ENCODE measurements at places on chromosomes 7 and 10. TPM values are rescaled to one million over a fixed set of nuclear protein-coding genes. Genes with fewer than 3 reads are reported as not detected.

DNA sequence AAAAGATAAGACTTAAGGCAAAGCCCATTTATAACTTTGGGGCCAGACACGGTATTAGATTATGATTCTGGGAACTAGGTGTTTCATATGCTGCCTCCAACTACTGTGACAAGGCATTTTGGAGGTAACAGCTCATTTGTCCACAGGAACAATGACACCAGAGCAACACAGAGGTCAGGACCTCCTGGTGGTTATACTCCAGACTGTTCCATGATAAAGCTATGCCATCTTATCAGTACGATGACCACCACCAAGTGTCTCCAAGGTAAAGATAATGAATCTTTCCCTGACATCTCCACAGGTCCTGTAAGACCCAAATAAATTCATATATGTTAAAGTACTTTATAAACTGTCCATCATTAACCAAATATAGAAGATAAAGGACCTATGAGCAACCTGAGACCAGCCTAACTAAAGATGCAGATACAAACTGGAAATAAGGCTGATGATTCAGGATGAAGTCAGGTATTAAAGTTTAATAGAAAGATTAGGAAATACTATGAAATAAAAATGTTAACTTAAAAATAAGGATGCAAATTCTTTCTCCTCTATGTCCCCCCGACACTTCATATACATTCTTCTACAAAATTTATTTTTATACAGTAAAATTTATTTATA is 26.2 kb downstream of the CUL2 start:
- no peak for DNase-seq

DNA sequence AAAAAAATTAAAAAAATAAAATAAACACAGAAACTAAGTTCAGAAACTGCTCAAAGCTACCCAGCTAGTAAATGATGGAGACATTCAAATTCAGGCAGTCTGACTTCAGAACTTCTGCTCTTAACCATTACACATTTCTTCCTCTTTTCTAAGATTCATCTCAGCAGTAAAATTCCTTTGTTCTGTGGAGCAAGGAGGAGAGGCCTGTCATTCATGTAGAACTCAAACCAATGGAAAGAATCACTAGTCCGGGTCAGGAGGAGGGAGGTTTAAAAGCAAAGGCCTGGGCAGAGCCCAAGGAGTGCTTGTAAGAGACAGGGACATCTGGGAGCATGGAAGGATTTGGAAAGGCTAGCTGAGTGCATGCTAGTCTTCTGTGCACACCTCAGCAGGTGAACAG is 37.9 kb upstream of the DNAJB12 start:
- DNase-seq = no peak

Gene UNCX
- not detected for total RNA-seq

Gene PON1
- 190 TPM for total RNA-seq

Gene HOXA13
- total RNA-seq = not detected

Gene AKR1C2
- 63.8 TPM for total RNA-seq
